ENCODE measurements at places on chromosomes 5 and 9.

- DNase-seq = no peak
These were observed 176.7 kb upstream of the ADAMTSL1 start for GRCh38 chr9:18297056-18297841.

GRCh38 chr9:26331223-26331622 is 561.4 kb downstream of the CAAP1 start:
- DNase-seq = no peak

GRCh38 chr5:143041461-143041860 is 271.3 kb downstream of the ARHGAP26 start:
- DNase-seq = no peak

DNA sequence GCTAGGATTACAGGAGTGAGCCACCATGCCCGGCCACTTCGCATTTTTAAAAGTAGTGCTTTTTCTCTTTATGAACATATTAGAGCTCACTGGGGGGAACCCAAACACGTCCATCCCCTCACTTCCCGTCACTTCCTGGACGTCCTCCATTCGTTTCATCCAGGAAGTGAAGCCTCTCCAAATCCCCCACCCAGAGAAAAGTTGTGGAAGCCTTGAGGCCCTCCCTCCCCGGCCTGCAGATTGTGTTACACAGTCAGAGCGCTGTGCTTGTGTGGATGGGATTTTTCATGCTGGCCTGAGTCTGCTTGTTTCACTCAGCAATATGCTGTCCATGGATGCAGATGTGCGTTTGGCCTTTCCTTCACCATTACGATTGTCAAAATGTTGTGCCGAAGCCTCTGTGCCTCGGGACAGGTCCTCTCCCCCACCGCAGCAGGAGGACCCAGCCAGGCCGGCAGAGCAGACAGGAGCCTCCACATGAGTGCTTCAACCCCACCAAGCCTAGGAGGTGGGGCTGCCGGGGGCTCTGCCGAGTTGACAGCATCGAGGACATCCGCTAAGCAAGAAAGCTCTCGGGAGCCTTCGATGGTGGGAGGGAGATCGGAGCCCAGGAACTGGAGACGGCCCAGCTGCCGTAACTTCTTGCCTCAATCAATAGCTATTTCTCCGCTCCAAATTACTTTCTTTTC is 121.6 kb upstream of the PPP1R26 start:
- no peak for DNase-seq

DNA sequence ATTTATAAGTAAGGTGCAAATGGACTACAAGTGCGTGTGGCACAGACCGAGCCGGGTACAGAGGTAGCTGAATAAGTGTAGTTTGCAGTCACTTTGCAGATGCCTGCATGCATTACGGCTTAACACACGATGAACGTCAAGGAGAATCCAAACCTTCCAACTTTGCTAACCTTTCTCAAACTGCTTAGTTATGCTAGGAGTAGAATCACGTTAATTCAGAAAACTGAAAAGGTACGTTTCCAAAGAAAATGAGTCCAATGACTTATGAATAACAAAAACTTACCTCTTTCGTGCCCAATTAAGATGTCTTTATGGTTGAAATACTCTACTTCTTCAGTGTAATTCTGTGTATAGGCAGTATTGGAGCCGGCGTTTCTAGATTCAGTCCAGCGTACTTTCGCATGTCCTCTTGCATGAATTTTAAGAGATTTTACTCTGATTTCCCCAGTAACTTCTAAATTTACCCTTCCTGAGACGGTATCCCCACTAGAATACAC is 539 bp downstream of the ARRDC3 start:
- DNase-seq = no peak

DNA sequence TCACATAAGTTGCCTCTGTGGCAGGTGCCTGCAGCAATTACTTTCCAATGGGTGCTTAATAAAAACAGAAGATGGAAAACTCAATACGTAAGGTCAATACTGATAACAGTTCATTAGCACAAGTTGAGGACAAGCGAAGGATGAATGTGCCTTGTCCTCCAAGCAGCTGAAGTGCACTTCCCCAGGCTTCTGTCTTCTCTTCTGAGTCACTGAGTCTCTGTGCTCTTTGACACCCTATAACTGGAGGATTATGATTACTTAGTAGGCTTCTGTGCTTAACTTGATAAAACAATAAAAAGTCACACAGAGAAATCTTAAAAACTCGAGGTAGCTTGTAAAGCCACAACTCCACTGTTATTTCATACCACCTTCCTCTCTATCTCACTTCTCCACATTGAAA is 216.6 kb upstream of the ADCY2 start:
- no peak for DNase-seq
